ENCODE measurements at places on chromosomes 1 and 21.

- no peak for DNase-seq
Observed at GRCh38 chr1:37035014-37035691, 838 bp upstream of the GRIK3 start.

GRCh38 chr1:94039514-94039870, 81.5 kb downstream of the ABCA4 start:
- DNase-seq = peak; percentile 63

- no peak for DNase-seq
Observed at GRCh38 chr1:215407575-215407974, 159.5 kb upstream of the KCTD3 start.

DNA sequence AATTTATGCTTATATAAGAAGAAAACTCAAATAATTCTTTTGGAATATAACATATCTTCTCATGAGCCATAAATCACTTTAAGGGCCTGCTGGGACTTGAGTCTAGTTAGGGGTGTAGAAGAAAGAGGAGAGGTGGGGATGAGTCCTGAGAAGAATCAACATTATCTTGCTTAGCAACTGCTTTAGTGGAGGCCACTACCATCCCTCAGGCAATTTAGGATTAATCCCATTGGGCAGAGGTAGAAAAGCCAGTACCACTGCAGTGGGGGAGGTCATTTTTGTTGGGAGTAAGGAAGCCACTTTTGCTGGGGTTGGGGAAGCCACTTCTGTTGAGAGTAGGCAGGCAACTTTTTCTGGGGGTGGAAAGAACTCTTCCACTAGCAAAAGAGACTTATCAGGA, 47.7 kb downstream of the SLC2A1 start:
- DNase-seq = no peak

- DNase-seq = no peak
Observed at GRCh38 chr1:101592845-101593244, 356.0 kb downstream of the S1PR1 start.

- DNase-seq = peak; percentile 82
Observed at GRCh38 chr1:173870252-173871075, 2.3 kb downstream of the ZBTB37 start.

DNA sequence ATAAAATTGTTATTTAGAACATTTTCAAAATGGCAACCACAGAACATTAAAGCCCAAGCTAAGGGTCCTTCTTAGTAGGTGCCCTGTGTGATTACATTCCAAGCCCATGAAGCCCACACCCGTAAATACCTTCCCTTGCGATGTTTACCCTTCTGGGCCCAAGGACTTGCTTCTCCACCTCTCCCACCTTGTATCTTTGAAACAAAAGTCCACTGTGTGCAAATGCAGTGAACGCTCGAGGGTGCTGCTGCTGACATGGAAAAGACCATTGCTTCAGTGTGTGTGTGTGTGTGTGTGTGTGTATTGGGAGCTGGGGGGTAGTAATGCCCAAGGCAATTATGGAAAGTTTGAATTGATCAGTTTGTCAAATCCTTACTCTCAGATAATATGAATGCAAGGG, 298.1 kb downstream of the TGFB2 start:
- no peak for DNase-seq

GRCh38 chr21:45735259-45736000, 91.9 kb downstream of the PCBP3 start:
- no peak for DNase-seq

- DNase-seq = no peak
Observed at GRCh38 chr1:64302971-64303370, 99.5 kb downstream of the UBE2U start.

GRCh38 chr1:156337052-156337887, 822 bp downstream of the CCT3 start:
- peak; percentile 42 for DNase-seq

DNA sequence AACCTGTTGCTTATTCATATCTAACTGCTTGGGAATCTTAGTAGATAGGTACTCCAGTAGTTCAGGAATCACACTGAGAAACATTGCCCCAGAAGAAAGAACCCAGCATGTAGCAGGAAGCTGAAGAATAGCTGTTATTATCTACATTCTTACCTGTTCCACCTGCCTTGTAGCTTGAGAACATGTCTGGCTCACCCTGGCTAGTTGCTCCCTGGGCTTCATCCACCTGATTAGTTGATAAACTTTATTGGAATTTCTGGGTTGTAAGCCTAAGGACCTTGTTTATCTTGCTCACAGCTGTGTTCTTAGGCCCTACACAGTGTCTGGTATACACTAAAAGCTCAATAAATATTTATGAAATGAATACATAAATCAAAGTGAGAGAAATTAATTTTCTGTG, 106.3 kb upstream of the DMRTA2 start:
- no peak for DNase-seq

- DNase-seq = no peak
Observed at GRCh38 chr1:37391211-37392011, 83.0 kb upstream of the ZC3H12A start.

- no peak for DNase-seq
Observed at GRCh38 chr1:31920956-31921355, 17.2 kb downstream of the PTP4A2 start.

GRCh38 chr21:33232291-33233034, 2.7 kb downstream of the IFNAR2 start:
- DNase-seq = peak; percentile 34

- no peak for DNase-seq
Observed at GRCh38 chr1:180521474-180522212, 19.3 kb upstream of the ACBD6 start.

GRCh38 chr1:59282951-59283350, 13.9 kb upstream of the FGGY start:
- DNase-seq = no peak

DNA sequence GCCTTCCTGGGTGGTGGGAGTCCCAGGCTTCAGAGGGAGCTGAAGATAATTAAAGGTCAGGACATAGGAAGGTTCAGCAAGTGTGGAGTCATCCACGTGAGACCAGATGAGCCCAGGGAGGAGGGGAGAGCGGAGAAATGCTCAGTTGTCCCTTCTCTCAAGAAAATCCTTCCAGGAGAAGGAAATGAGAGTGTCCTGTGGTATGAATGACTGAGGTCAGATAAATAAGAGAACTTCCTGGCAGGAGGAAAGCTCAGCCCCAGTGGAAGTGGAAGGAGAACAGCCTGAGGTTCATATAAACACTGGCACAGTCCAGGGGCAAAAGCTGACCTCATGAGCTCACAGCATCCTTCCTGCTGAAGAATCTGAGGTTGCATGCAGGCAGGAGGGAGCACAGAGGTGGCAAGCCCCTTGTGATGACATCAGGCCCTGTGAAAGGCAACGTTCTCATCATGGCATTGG, 97.6 kb downstream of the NAV1 start:
- DNase-seq = no peak

- DNase-seq = no peak
Observed at GRCh38 chr1:181504399-181504842, 21.1 kb downstream of the CACNA1E start.
